ENCODE measurements at places on chromosomes 5 and 9.
A peak's percentile ranks its signal among the peaks of the same experiment; 100 is the strongest.

DNA sequence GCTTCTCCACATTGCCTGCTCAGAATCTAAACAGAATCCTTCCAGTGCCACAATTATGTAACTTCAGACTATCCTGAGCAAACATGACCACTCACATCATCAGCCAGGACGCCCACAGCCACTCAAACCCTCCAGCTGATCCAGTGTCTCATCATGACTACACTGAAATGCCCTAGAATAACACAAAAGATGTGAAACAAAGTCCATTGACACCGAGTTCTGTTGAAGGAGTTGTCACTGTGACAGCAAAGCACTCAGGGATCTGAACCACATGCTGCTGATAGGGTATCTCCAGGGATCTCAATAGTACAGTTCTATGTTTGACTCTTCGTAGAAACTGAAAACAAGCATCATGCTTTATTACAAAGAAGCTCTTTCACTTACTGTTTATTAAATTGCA is 150.2 kb downstream of the GABBR2 start:
- no peak for DNase-seq

DNA sequence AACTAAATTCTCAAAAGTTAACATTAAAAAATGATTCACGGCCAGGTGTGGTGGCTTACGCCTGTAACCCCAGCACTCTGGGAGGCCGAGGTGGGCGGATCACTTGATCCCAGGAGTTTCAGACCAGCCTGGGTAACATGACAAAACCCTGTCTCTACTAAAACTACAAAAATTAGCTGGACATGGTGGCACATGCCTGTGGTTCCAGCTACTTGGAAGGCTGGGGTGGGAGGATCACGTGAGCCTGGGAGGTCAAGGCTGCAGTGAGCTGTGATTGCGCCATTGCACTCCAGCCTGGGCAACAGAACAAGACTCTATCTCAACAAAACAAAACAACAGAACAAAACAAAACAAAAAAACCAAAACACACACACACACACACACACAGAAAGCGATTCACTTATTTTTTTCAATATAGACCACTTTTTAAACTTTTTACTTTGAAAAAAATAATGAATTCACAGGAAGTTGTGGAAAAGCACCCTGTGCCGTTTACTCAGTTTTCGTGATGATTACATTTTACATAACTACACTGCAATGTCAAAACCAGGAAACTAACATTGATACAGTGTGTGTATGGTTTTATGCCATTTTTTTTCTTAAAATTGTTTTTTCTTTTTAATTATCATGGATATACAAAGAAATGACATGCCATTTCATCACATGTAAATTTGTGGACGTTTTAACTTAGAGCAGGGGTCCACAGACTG is 73.7 kb downstream of the TENT4A start:
- no peak for DNase-seq

- no peak for DNase-seq
Measured at GRCh38 chr5:144060598-144060997, 109.9 kb downstream of the YIPF5 start.

GRCh38 chr5:134247428-134248224 is 21.8 kb upstream of the PPP2CA start:
- no peak for DNase-seq

- DNase-seq: no peak
Measured at GRCh38 chr5:1520791-1521453, 2.8 kb downstream of the LPCAT1 start.

- DNase-seq: no peak
Measured at GRCh38 chr9:112894699-112895098, 4.0 kb upstream of the SLC46A2 start.

DNA sequence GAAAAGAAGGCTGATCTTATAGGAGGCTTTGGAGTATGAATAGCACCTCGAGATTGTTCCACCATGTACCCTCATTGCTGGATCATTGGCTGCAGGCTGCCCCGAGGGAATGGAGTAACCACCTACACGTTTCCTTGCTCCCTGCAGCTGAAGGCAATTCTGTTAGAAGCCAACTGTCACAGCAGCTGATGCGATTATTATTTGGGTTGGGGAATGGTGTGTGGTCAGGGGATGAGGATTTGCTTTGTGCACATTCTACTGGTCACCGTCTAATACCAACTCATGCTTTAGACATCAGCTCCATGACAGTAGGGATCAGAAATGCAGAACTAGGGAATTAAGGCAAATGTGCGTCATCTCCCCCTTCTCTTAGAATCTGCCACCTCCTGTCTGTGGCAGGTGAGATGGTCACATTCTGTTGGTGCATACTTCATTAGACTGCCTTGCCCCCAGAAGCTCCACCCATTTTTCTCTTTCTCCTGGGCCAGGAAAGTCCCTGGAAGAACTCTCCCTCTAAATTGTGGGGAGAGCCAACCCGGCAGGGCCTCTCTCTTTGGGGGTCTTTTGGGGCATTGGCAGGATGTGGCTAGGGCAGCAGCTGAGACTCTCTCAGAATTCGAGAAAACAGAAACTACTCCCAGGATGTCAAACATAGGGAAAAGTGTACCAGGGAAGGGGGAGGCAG is 32.8 kb downstream of the NEUROG1 start:
- DNase-seq: no peak

DNA sequence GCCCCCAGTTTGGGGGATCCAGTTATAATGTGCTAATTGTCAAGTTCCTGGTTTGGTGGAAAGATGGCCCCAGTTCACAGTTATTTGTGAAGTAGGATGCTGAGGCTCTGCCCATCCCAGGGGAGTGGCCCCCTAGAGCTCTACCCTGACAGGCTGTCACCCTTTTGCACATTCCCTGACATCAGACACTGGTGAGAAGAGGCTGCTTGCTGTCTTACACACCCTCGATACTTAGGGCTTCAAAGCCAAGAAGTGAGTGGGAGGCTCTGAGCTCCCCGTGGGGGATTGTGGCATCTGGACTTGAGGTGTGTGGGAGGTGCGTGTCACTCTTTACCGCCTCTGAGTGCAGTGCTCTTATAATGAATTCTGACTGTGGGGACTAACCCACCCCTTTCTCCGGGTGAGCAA is 168.5 kb downstream of the DOCK2 start:
- DNase-seq: peak; percentile 76

- DNase-seq: no peak
Measured at GRCh38 chr9:77291714-77292113, 114.4 kb downstream of the VPS13A start.

GRCh38 chr5:132322266-132322665 is 28.1 kb downstream of the SLC22A4 start:
- DNase-seq: no peak

- DNase-seq: no peak
Measured at GRCh38 chr9:130634801-130635200, 29.6 kb upstream of the PRDM12 start.

GRCh38 chr5:15483351-15484097 is 16.5 kb upstream of the FBXL7 start:
- no peak for DNase-seq

Measured in stimulated activated CD8-positive, alpha-beta memory T cell treated with anti-CD3 and anti-CD28 coated beads, Interleukin-4, amount 100 ng/mL, for 48 hours (primary cell).